Thymus (tissue), 14 donors: ENCODE measurements at places on chromosomes 3 and 15. TPM values are rescaled to one million over a fixed set of nuclear protein-coding genes. Genes with fewer than 3 reads are reported as not detected.

Gene ZNF662
- 2.8 TPM for total RNA-seq

Gene NOX5
- 0.19 TPM for total RNA-seq

Gene PLCH1
- total RNA-seq = 29.3 TPM

Gene POC1A
- 12.3 TPM for total RNA-seq

Gene CHRM5
- total RNA-seq = not detected

Gene CCDC39
- total RNA-seq = 0.05 TPM

GRCh38 chr15:52228921-52229320, 37.7 kb upstream of the GNB5 start:
- DNase-seq = no peak

- DNase-seq = no peak
These were observed 19.1 kb upstream of the ATP13A3 start for GRCh38 chr3:194505791-194506415.

GRCh38 chr3:23629181-23629894, 176.4 kb upstream of the UBE2E1 start:
- DNase-seq = no peak

GRCh38 chr3:20344400-20344959, 158.5 kb upstream of the SGO1 start:
- no peak for DNase-seq

DNA sequence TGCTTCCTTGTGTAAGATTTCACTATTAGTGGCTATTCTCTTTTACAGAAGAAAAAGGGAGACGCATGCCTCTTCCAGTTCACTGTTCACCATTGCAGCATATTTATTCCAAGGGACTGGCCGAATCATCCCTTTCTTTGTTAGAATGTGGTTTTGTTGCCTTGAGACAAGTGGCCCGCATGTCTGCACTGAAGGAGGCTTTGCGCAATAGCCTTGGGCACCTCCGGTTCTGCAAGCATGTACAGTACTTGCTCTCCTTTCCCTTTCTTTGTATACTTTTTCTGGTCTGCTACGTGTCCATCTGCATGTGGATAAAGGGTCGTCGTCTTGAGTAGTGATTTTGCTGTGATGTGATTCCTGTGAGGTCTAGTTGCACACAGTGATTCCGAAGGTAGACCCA, 43.0 kb downstream of the FLNB start:
- DNase-seq = no peak

- DNase-seq = peak; percentile 16
These were observed at the start of gene MYRIP for GRCh38 chr3:39809181-39809994. TSS of gene MYRIP (plus strand) at chr3:39809609. CDS start at chr3:39900817, 91,208 bp downstream.

- no peak for DNase-seq
These were observed at the start of gene ZNF385D for GRCh38 chr3:21750831-21751391. TSS of gene ZNF385D (minus strand) at chr3:21751210. CDS start at chr3:21750916, 294 bp downstream.

DNA sequence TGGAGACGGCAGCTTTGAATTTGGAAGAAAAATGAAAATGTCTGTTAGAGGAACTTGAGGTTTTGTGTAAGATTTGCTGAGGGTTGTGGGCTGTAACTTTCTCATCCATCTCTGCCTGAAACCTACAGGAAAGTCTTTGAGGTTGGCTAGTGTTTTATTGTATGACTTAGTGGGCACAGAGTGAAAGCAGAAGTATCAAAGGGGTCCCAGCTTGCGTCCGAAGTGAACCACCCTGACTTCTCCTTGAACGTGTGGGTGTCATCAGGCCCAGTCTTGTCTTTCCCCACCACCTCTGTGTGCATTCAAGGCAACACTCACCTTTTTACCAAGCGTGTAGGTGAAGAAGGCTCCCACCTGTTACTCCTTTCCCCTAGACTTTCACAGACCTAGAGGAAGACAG, 682.1 kb upstream of the CFAP20DC start:
- no peak for DNase-seq

GRCh38 chr3:177295116-177295515, 97.8 kb upstream of the TBL1XR1 start:
- DNase-seq = no peak

- DNase-seq = no peak
These were observed 1044.1 kb upstream of the NR2F2 start for GRCh38 chr15:95286352-95286880.

DNA sequence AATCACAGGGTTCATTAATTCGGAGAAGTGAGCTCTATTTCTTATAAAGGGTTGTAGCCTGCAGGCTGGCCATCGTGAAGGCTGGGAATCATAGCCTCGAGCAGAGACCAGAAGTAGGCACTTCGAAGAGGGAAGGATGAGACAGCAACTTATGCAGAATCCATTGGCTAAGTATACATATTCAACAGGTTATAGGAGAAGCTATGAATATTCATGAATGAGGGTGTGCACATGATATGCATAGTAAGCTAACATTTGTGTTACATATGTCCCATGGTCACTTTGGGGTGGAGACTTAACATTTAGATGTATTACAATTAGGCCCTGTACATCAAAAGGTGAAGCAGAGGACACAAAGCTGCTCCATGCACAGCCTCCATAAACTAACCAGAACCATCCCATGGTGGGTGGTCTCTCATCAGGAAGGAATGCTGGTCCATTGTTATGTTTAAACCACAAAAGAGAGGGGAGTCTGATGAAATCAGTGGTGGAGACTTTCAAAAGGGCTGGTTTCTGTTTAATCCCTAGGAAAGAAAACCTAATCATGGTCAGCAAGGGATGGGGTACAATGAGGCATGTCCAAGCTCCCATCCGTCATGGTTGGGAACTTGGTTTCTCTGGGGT, 80.8 kb upstream of the FHIT start:
- DNase-seq = no peak
